ENCODE measurements at places on chromosomes 2 and 18.

- H3K27ac ChIP-seq, result no peak overlapping the region
- no peaks in the 10 kb centered on the region for H3K4me1 ChIP-seq
- H3K27me3 ChIP-seq, result peaks cover 9% of the 10 kb centered on the region
- no peak for DNase-seq
- H3K4me3 ChIP-seq, result no peak overlapping the region
- no peaks in the 10 kb centered on the region for H3K36me3 ChIP-seq
Measured at GRCh38 chr2:233650981-233651380, 14.7 kb downstream of the UGT1A10 start.

GRCh38 chr18:11995445-11996189 is 14.3 kb downstream of the IMPA2 start:
- H3K4me1 ChIP-seq, result peaks cover 22% of the 10 kb centered on the region
- H3K27me3 ChIP-seq, result no peaks in the 10 kb centered on the region
- peak; percentile 74 for DNase-seq
- H3K27ac ChIP-seq, result peak overlapping the region; percentile 60

DNA sequence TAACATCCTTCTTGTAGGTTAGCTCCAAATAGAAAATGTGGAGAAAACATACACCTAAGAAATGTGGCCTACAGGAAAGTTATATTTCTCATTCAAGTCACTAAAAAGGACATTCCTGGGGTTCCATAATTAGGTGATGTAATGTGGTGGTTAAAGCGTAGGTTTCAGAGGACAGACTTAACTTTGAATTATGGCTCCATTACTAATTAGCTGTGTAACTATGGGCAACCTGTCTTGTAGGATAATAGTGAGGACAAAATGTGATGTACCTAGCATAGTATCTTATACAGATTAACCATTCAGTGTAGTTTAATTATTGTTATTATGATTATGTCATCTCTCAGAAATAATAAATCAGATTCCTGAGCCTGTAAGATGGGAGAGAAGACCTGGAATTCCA is 602.5 kb downstream of the TSN start:
- H3K4me3 ChIP-seq, result no peak overlapping the region
- no peaks in the 10 kb centered on the region for H3K27me3 ChIP-seq
- H3K36me3 ChIP-seq, result no peaks in the 10 kb centered on the region
- no peak overlapping the region for H3K27ac ChIP-seq
- DNase-seq, result no peak
- H3K4me1 ChIP-seq, result no peaks in the 10 kb centered on the region

GRCh38 chr2:14125624-14126293 is 506.8 kb upstream of the LRATD1 start:
- H3K4me3 ChIP-seq, result no peak overlapping the region
- H3K27me3 ChIP-seq, result no peaks in the 10 kb centered on the region
- DNase-seq, result no peak
- H3K36me3 ChIP-seq, result no peaks in the 10 kb centered on the region

- peaks cover 29% of the 10 kb centered on the region for H3K4me1 ChIP-seq
- DNase-seq, result no peak
- no peaks in the 10 kb centered on the region for H3K36me3 ChIP-seq
- no peak overlapping the region for H3K4me3 ChIP-seq
- no peak overlapping the region for H3K27ac ChIP-seq
- H3K27me3 ChIP-seq, result peaks cover 1% of the 10 kb centered on the region
Measured at GRCh38 chr2:59882822-59883221, 670.6 kb downstream of the BCL11A start.

- H3K27me3 ChIP-seq, result peaks cover 13% of the 10 kb centered on the region
- DNase-seq, result no peak
- no peak overlapping the region for H3K27ac ChIP-seq
- H3K4me3 ChIP-seq, result no peak overlapping the region
- no peaks in the 10 kb centered on the region for H3K4me1 ChIP-seq
Measured at GRCh38 chr2:227627769-227628168, 10.5 kb downstream of the SCYGR4 start.

GRCh38 chr2:217079165-217079564 is 219.3 kb upstream of the TNP1 start:
- no peak overlapping the region for H3K27ac ChIP-seq
- H3K4me3 ChIP-seq, result no peak overlapping the region
- no peak for DNase-seq

DNA sequence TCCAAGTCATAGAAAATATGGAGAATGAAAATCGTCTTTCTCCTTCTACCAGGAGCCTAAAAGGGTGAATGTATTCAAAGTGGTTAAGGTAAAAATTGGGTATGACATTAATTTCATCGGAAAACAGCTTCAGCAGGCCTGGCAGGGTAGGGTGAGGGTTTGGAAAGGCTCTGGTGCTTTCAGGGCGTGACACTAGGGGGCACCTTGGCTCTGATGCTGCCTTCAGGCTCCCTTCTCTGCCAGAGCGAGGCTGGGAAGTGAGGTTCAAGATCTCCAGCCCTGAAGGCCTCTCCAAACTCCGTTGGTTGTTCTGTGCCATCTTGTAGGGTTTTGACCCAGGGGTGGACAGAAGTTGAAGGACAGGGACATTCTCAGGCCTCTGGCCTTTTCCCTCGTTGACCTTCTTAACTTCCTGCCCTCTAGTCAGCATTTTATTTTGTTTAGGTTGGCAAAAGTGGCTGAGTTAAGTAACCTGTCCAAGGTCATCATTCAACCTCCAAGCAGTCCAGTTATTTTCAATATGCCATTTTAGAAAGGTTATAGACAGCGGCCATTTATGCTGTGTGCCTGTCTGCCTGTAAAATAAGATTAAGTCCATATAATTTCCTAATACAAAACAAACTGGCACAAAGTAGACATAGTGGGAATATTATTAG is 40.3 kb downstream of the EML6 start:
- H3K4me1 ChIP-seq, result peaks cover 6% of the 10 kb centered on the region
- DNase-seq, result peak; percentile 24
- H3K36me3 ChIP-seq, result no peaks in the 10 kb centered on the region
- no peak overlapping the region for H3K27ac ChIP-seq

DNA sequence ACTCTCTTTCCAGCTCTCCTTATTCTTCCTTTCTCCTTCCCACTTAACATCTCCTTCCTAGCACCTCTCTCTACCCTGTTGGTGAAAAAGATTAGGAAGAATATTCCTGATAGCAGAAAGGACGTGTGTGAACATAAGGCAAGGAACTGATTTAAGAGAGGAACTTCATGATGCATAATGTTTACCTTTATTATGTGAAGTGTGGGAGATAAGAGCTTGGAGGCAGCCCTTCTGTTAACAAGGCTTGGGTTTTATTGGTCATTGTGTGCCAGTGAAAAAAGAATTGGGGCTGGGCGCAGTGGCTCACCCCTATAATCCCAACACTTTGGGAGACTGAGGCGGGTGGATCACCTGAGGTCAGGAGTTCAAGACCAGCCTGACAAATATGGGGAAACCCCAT is 34.4 kb downstream of the KCNJ13 start:
- no peaks in the 10 kb centered on the region for H3K27me3 ChIP-seq
- no peak overlapping the region for H3K27ac ChIP-seq
- H3K36me3 ChIP-seq, result peaks cover 23% of the 10 kb centered on the region
- DNase-seq, result no peak
- H3K4me3 ChIP-seq, result no peak overlapping the region
- peaks cover 25% of the 10 kb centered on the region for H3K4me1 ChIP-seq

- H3K27me3 ChIP-seq, result peaks cover 4% of the 10 kb centered on the region
- no peaks in the 10 kb centered on the region for H3K36me3 ChIP-seq
- no peak overlapping the region for H3K4me3 ChIP-seq
- no peak for DNase-seq
- H3K27ac ChIP-seq, result no peak overlapping the region
- H3K4me1 ChIP-seq, result peaks cover 18% of the 10 kb centered on the region
Measured at GRCh38 chr2:191167766-191168165, 17.0 kb upstream of the STAT4 start.

DNA sequence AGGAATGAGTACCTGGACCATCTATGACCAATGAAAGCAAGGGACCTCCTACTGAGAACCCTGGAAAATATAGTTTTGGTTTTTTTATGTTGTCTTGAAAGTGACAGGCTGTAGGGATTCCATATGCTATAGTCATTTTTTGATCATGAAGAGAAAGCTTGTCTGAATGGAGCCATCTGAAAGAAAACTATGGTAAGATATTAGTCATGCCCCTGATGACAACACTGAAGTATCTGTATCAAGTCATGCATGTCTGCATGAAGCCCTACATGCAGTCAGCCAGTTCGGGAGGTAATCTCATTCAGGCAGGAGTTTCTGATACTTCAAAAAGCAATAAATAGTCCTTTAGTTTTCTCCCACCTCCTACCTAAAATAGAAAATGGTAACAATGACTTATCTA is 1042.0 kb downstream of the DPP10 start:
- H3K4me1 ChIP-seq, result no peaks in the 10 kb centered on the region
- no peak for DNase-seq
- no peaks in the 10 kb centered on the region for H3K36me3 ChIP-seq
- H3K27me3 ChIP-seq, result no peaks in the 10 kb centered on the region
- no peak overlapping the region for H3K4me3 ChIP-seq
- no peak overlapping the region for H3K27ac ChIP-seq

DNA sequence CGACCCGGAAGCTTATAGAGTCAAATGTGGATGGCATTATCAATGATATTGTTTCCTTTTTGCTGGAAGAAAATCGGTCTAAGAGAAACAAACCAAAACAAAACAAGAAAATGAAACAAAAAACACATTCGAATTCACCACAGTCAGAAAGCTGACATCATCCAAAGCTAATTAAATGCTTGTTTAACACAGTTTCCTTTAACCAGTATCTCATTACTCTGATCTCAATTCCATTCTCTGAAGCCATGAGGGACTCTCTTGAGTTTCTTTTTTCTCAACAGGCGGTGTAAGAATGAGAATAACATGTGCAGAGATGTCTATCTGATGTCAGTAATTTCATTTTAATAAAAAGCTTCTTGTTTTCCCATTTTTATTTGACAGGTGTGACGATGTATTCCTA is 1448.3 kb upstream of the DDX18 start:
- no peak overlapping the region for H3K27ac ChIP-seq
- H3K36me3 ChIP-seq, result no peaks in the 10 kb centered on the region
- H3K4me1 ChIP-seq, result no peaks in the 10 kb centered on the region
- DNase-seq, result no peak

DNA sequence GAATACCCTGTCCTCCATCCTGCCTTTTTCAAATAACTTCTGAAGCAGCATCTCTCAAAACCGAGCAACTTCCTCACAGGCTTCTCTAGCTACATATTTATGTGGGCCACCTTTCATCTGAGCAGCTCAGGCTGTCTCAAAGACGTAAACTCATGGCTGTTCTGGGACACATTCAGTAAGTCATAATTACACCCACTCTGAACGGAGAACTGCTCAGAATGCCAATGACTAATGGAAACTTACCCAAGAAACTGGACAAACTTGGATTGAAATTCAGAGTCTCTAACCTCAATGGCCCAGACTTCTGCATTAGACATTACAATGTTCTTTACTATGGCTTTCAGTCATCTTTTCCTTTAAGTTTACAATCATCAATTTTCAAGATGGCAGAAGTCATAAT is 145.2 kb downstream of the RAD51AP2 start:
- no peaks in the 10 kb centered on the region for H3K4me1 ChIP-seq
- H3K27ac ChIP-seq, result no peak overlapping the region
- H3K36me3 ChIP-seq, result no peaks in the 10 kb centered on the region

GRCh38 chr18:62602706-62603105 is 79.9 kb downstream of the ZCCHC2 start:
- no peaks in the 10 kb centered on the region for H3K36me3 ChIP-seq
- peaks cover 62% of the 10 kb centered on the region for H3K27me3 ChIP-seq
- DNase-seq, result no peak
- H3K4me1 ChIP-seq, result no peaks in the 10 kb centered on the region
- no peak overlapping the region for H3K4me3 ChIP-seq

Data from activated naive CD4-positive, alpha-beta T cell treated with anti-CD3 and anti-CD28 coated beads, Interleukin-2, amount 10 ng/mL, durations not matched to agents 7 days and 5 days (primary cell).